ENCODE measurements at places on chromosomes 6 and 20. TPM values are rescaled to one million over a fixed set of nuclear protein-coding genes. Genes with fewer than 3 reads are reported as not detected.

Gene SMOC2
- 31.7 TPM for total RNA-seq

Gene AVP
- total RNA-seq: not detected

Gene OPRM1
- total RNA-seq: not detected

Gene C6orf15
- total RNA-seq: not detected

Gene ARFGEF3
- 1.7 TPM for total RNA-seq

DNA sequence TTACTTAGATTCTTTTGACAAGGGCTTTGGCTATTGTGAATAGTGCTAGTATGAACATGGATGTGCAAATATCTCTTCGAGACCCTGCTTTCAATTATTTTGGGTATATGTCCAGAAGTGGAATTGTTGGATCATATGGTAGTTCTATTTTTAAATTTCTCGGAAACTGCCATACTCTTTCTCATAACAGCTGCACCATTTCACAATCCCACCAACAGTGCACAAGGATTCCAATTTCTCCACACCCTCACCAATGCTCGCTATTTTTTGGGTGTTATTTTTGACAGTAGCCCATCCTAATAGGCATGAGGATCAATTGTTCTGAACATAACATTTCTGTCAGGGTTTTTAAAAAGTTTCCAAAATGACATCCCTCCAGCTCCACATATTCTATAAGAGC is 69.2 kb upstream of the ESR1 start:
- no peaks in the 10 kb centered on the region for H3K4me1 ChIP-seq
- no peak overlapping the region for H3K4me3 ChIP-seq
- DNase-seq: no peak

GRCh38 chr20:24628985-24629384 is 159.6 kb downstream of the SYNDIG1 start:
- H3K36me3 ChIP-seq: no peaks in the 10 kb centered on the region
- no peak overlapping the region for H3K27ac ChIP-seq
- peaks cover 21% of the 10 kb centered on the region for H3K4me1 ChIP-seq
- no peaks in the 10 kb centered on the region for H3K27me3 ChIP-seq

DNA sequence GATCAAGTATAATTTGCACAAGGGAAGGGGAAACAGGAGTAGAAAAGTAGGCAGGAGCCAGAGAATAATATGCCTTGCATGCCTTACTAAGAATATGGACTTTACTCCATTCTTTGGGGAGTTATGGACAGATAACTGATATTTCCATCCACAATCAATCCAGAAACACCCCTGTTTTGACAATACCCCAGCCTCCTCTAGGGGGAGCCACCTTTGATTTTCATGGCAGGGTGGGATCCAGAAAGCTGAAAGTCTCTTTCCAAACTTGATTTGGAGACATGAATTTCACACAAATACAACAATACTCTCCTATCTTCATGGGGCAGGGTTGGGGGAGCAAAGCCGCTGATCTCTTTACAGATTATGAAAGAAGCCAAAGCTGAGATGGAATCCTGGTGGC is 404.1 kb downstream of the FOXA2 start:
- no peak for DNase-seq
- no peaks in the 10 kb centered on the region for H3K27me3 ChIP-seq
- H3K4me3 ChIP-seq: no peak overlapping the region

GRCh38 chr6:30096829-30097228 is 16.1 kb downstream of the TRIM31 start:
- no peak for DNase-seq
- H3K27ac ChIP-seq: no peak overlapping the region
- H3K36me3 ChIP-seq: no peaks in the 10 kb centered on the region
- H3K4me1 ChIP-seq: peaks cover 17% of the 10 kb centered on the region
- H3K27me3 ChIP-seq: no peaks in the 10 kb centered on the region
- no peak overlapping the region for H3K4me3 ChIP-seq

GRCh38 chr6:110938171-110938570 is 20.3 kb upstream of the GTF3C6 start:
- H3K36me3 ChIP-seq: no peaks in the 10 kb centered on the region
- DNase-seq: no peak
- no peaks in the 10 kb centered on the region for H3K4me1 ChIP-seq
- no peak overlapping the region for H3K27ac ChIP-seq
- H3K4me3 ChIP-seq: no peak overlapping the region
- no peaks in the 10 kb centered on the region for H3K27me3 ChIP-seq

All from right atrium auricular region (tissue), 2 donors.